ENCODE measurements at places on chromosomes 5 and 9.

DNA sequence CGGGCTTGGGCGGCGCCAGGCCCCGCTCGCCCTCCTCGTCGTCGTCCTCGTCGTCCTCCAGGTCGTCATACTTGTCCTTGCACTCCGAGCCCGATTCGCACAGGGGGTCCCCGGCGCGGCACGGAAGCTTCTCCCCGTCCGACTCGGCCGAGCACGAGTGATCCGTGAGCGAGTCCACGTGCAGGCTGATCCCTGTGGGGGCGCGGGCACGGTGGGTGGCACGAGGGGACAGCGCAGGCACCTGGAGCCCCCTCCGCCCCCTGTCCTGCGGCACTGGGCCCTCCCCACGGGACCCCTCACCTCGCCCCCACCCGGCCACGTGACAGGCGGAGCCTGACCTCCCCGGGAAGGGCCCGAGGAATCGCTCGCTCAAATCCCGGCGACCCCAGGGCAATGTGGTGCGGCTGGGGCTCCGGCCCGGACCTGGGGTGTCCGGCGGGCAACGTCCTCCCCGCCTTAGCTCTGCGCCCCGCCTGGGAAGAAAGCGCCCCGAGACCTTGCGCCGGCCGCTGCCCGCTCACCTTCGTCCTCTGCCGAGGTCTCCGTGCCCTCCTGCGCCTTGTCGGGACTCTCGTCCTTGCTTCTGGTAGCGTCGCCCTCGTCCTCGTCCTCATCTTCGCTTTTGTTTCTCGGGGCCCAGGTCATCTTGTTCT is 2.5 kb downstream of the IRX2 start:
- DNase-seq: no peak

DNA sequence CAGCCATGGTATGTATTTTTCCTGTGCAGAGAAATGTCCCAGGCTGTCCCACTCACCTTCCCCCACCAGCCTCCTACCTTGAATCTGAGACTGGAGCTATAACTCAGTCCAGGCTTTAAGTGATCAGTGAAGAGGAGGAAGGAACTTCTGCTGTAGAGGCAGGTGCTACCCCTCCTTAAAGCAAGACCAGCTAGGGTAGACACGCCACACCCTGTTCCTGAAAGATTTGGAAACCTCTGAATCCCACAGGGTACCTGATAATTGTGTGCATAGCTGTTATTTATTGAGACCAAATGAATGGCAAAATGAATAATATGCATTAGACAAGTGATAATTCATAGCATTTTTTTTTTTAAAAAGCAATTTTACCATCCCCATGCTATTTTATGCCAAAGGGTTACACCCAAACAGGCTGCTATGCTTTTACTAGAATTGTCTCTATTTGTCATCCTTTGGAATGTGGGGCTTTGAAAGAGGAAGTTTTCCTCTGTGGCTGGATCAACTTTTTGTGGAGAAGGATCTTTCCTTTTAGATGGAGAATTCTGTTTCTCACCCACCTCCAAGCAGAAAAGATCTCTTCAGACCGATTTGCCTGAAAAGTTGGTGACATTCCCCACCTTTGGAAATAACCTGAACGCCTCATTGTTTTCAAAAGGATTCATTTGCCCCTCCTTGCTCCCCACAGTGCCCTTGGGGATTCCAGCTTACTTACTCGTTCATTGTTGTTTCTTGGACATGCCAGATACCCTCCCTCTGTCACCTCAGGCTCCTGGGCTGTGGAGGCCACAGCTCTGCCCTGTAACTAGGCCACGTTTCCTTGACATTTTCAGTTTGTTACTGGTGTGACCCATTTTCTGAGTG is 248.7 kb downstream of the NR3C1 start:
- no peak for DNase-seq

DNA sequence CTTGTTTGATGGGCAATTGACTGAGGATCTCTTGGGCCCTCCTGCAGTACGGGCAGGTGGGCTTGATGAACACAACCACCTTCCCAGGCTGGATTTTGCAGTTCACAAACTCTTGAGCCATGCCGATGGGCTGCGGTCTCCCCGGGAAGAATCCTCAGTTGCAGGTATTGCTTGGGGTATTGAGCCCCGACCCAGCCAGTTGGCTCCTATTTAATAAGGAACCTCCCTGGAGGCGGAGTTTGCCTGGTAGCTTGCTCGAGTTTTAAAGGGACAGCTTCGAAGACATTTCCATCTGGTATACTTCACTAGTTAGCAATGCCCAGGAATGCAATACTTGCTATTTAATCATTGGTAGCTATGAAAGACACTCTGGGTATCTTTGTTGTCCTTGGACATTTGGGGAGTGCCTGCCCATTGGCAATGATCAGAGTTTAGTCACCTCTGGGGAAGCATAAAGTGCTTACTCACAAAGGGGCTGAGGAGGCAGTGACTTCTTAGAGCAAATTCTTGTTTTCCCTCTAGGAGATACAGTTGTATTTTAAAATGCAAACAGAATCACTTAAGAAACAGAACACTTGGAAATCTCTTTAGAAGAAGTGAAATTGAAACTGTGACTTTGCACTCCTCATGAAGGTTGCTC is at the start of gene GLRX:
TSS of gene GLRX (minus strand) at position 185 of the 640 bp plus-strand sequence. CDS start at position 121, 64 bp downstream.
- DNase-seq: peak; percentile 21

DNA sequence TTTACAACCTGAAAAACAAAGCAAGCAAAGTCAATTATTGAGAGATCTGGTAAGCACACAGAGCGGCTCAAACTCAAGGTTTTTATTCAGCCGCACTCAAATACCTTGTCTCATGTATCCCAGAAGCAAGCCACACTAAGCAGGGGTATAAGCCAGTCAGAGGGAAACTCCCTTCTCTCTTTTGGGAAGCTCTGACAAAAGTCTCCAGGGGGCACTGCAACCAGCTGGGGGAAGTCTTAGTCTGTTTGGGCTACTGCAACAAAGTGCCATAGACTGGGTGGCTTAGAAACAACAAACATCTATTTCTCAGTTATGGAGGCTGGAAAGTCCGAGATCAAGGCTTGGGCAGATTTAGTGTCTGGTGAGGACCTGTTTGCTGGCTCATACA is 246.0 kb downstream of the ENC1 start:
- DNase-seq: no peak

- DNase-seq: peak; percentile 44
Observed at GRCh38 chr5:125201446-125202052, 455.1 kb upstream of the ZNF608 start.

DNA sequence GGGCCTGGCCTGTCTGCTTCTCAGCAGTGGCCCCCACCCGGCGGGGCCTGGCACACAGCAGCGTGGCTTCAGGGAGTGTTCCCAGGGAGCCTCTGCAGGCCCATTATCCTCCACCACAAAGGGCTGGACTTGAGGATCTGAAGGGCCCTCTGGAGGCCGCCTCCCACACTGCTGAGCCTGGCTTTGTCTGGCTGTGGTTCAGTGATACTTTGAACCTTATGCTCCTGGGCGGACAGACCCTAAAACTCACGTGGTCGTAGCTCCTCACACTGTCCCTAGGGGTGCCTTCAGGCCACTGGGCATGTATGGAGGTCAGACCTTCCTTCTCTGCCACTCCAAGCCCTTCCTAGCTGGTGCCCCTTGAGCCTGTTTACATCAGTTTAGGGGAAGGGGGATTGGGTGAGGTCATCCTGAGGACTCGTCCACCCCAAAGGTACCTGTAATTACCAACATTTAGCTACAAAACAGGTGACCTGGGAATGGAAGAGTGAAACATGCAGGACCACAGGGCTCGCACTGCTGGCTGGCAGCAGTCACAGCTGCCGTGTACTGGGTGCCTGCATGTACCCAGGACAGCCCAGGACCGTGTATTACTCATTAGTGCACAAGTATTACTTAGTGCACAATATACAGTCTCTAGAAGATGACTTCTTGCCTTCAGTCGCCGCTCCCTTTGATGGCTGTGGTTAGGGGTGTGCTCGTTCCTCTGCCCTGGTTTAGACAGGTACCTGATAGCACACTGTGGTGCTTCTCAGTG is 8.5 kb downstream of the GRHPR start:
- DNase-seq: no peak

- DNase-seq: no peak
Observed at GRCh38 chr9:10144355-10144754, 468.4 kb downstream of the PTPRD start.

DNA sequence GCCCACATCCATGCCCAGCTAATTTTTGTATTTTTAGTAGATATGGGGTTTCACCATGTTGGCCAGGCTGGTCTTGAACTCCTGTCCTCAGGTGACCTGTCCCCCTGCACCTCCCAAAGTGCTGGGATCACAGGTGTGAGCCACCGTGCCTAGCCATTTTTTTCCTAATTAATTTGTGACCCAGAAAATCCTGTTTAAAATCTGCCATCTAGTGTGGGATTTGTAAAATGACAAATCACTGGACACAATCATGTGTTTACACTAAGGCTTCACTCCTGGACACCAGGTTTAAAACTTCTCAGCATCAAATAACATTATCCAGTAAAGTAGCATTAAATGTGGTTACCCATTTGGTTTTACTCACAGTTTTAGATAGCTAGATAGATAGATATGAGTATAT is 18.6 kb upstream of the KDM4C start:
- peak; percentile 4 for DNase-seq

- peak; percentile 51 for DNase-seq
Observed at GRCh38 chr5:97192580-97193354, 9.7 kb upstream of the RIOK2 start.
